ENCODE measurements at places on chromosomes 11 and 22.

DNA sequence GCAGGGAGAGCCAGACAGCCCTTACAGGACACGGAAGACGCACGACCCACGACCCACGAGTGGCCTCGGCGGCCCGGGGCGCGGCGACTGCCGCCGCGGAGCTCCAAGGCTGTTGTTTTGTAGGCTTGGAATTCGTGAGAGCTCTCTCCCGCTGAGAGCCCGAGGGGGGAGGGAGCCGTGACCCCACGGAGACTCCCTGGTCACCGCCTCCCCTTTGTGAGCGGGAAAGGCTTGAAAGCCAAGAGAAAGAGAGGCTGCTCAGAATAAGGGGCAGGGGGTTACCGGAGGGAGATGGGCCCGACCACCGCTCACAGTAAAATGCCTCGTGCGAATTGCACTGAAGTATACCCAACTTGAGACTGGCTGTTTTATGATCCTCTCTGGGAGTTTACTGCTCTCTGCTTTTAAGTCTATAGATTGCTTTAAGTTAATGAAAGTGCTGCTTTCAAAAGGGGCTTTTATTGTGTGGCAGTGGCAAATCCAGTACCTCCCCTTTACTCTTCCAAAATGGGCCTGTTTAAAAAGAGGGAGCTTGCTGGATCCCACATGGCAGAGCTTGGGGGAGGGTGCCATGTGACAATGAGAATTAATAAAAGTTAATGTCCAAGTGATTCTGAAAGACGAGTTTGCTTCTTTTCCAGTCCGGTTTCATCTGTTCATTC, 2.9 kb downstream of the PKNOX2 start:
- DNase-seq, result no peak

- no peak for DNase-seq
Observed at GRCh38 chr11:95325777-95326258, 94.8 kb upstream of the SESN3 start.

GRCh38 chr11:128069665-128070064, 517.7 kb downstream of the ETS1 start:
- no peak for DNase-seq

- DNase-seq, result no peak
Observed at GRCh38 chr22:32800158-32800882, 1.2 kb upstream of the TIMP3 start.

- no peak for DNase-seq
Observed at GRCh38 chr22:34501366-34501965, 564.5 kb upstream of the ISX start.

- no peak for DNase-seq
Observed at GRCh38 chr11:40202589-40203270, 1256.7 kb downstream of the LRRC4C start.
